HS-5 (cell line): ENCODE measurements at places on chromosomes 16 and 17.

DNA sequence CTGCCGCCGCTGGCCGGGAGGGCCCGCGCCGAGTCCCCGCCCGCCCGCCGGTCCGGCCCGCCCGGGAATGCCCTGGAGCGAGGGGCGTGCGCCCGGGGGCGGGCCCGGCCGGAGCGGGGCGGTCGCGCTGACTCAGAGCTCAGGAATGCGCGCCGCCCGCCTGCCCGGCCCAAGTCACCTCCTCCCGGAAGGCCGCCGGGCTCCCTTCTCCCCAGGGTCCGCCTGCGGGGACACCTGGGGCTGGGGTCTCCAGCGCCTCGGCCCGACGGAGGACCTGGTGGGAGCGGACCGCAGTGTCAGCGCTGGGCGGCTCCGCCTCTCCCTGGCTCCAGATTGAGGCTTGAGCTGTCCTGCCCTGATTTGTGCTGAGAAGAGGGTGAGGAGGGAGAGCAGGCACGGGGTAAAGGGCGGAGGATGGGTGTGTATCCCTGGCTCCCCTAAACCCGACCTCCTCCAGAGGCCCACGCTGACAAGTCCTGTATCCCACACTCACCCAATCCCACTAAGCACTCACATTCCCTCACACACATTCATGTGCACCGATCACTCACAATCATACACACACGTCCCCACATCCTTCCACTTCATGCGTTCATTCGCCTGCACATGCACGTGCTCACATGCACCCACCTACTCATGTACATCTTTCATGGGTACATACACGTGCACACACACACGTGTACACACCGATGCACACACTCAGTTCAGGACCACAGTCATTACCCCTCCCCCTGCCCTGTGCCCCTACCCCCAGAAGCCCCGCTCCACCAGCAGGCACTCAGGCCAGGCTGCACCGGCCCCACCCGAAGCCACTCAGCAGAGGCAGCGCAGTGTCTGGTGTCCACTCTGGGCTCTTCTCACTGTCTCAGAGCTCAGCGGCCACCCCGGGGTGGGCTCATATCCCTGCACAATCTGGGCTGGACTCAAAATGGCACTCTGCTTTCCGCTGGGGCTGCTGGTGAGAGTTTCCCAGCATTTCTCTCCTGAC lies at the start of gene RHBDF1:
Gene RHBDF1, minus strand, starts transcription at position 71 of the 988 bp plus-strand sequence. CDS start 7,616 bp downstream, outside the sequence.
- DNase-seq: no peak

- DNase-seq: no peak
These were observed 5.1 kb downstream of the GGA2 start for GRCh38 chr16:23505180-23505665.

DNA sequence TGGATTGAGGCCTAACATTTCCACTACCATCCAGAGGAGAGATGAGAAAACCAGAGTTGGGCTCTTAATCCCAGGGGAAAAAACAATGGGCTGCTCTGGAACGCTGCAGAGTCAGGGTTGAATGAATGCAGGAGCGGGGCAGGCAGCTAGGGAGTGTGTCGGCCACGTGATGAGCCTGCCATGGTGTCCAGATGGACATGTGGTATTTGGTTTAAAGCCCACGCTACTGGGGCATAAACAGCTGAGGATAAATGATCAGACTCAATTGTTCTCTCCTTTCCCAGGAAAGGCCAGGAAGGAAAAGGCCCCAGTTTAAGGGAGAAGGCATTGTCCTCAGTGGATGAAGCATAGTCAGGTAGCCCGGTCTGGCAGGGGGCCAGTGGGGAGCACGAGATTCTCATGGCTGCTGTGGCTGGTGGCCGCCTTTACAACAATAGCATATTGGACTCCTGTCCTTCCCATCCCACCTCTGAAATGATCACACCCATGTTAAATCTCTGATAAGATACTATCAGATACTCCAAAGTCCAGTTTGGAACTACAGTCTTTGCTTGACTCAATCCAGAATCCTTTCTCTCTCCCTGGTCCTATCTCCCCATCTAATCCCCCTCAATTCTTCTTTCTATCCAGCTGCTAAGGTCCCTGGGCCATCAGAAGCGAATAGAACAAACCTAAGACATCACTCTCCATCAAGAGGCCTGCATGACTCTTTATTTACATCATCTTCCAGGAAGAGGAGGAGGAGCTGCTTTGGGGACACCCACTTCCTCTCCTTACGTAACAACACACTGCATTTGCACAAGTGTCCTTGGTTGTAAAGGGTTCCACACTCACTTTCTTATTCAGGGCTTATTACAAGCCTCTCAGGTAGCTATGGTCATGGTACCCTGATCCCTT lies 20.4 kb downstream of the CA4 start:
- DNase-seq: no peak

- peak; percentile 40 for DNase-seq
These were observed 42.4 kb downstream of the AMFR start for GRCh38 chr16:56382901-56383355.

- DNase-seq: no peak
These were observed 5.1 kb upstream of the C17orf113 start for GRCh38 chr17:42055496-42055895.

DNA sequence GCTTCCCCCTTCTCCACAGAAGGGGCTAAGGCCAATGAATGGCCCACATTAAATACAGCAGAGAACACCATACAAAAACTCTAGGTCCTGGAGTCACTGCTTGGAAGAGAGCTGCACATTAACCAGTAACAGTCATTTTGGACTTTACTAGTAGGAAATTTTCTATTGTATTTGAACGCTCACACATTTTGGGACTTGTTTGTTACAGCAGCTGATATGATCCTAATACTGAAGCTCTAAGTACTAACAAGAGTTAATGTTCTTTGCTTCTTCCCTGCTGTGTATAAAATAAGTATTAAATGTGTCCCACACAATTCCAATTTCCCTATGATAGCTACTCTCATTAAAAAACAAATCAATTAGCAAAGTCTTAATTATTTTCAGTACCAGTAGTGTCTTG lies 148.3 kb upstream of the IRX3 start:
- DNase-seq: no peak

DNA sequence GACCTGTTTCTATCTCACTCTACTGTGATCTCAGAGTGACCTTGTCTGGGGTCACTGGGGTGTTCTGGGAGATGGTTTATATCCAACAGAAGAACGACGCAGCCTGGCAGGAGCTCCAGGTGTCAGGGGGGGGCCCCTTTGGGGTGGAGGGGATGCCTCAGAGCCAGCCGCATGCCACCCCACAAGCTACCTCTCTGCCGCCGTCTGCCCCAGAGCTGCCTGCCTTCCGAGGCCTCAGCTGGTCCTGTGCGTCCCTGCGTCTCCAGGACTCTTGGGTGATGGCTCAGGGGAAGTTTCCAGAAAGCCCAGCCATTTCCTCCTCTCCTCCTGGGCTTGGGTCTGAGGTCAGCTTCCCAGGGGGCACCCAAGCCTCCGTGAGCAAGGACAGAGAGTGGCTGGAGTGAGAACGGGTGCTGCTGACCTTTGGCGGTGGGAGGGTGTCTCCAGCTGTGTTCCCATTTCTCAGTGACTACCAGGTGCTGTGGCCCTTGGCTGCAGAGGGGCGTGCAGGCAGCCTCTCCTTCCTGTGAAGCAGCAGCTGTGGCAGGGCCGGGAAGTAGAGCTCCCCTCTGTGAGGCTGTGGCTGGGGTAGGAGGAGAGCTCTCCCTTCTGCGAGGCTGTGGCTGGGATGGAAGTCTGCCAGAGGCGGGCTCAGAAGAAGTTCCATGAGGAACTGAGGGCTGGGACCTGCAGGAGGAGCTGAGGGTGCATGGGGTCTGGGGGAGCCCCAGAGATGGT lies 19.8 kb downstream of the JPH3 start:
- DNase-seq: no peak

- DNase-seq: no peak
These were observed 3.4 kb downstream of the SGCA start for GRCh38 chr17:50169121-50169764.

DNA sequence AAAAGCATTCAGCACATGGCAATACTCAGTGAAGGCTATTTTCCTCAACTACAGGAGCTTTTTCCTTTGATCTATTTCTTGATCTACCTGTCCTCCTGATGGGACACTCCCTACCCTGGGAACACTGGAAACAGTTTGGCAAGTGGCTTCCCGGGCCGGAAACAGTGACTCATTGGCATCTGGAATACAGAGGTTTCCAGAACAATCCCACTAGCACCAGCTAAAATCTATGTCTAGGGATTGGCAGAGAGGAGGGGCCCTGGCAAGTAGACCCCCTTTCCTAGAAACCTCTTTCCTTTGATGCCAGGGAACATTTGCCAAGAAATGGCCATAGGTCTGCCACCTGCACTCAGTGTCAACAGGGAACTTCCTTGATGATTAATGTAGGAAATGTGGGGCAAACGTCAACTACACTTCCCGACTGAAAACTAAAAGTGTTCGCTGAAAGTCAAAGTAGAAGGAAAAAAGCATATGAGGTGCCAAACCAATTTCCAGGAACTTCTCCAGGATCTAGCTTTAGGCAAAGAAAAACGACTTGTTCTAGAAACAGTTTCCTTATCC lies 30.4 kb upstream of the FBXW10B start:
- DNase-seq: no peak

GRCh38 chr17:12814718-12815117 lies 25.4 kb downstream of the ARHGAP44 start:
- no peak for DNase-seq

DNA sequence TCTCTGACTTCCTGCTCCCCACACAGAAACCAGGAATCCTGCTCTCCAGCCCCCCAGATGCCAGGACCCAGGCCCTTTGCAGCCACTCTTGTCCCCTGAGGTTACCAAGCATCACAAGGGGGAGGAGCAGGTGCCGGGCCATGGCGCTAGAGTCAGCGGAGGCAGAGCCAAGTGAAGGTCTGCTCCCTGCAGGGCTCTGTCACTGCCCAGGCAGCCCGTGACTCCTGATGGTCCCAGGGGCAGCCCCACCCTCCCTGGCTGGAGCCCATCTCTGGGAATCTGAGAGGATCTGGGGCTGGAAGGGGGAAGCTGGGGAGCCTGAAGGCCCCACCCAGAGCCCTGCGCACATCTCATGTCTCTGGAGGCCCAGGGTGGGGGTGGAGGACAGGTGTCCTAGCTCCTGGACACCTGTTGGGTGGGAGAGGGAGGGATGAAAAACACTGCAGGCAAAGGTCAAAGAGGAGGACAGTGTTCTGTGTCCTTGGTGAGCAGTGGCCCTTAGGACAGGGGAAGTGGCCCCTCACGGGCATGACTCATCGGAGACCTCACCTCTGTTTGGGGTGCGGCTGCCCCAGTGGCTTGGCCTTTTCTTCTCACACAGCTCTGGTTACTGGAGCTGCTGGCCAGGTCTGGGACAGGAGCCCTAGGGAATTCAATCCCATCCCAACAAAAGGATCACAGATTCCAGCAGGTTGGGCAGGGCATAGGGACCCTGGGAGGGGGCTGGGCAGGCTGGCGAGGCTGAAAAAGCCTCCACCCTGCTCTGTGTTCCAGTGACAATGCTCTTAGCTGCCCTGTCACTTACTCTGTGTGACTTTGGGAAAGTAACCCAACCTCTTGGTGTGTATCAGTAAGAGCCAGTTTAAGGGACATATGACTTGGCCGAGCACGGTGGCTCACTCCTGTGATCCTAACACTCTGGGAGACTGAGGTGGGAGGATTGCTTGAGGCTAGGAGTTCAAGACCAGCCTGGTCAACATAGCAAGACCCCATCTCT lies at the start of gene PRSS36:
Gene PRSS36, minus strand, starts transcription at position 173 of the 997 bp plus-strand sequence. Its CDS starts 31 bp downstream, at position 142.
- DNase-seq: no peak

DNA sequence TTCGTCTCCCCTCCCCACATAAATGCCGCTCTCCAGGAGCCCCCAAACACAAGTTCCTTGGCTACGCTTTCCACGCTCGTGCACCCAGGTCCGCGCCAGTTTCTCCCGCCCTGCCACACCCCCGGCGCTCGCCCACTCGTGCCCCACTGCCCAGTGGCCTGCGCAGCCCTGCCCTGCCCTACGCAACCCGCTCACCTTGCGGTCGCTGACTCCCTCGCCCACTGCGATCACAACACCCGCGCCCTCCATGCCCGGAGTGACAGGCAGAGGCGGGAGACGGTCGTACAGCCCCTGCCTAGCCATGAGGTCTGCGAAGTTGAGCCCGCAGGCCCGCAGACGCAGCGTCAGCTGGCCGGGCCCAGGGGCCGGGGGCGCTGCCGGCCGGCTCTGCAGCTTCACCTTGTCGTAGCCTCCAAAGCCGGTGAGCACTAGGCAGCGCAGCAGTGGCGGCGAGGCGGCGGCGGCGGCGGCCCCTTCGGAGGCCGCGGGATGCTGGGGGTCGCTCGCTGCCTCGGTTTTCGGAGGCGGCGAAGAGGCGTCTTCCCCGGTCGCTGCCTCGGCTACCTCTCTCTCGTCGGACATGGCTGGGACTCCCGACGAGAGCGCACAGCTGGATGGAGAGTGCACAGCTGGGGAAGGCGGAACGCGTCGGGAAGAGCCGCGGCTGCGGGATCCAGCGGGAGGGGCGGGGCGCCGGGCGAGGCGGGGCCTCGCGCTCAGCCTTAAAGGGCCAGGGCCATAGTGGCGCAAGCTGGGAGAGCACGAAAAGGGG lies at the start of gene VAT1:
Gene VAT1, minus strand, starts transcription at position 645 of the 772 bp plus-strand sequence. Its CDS starts 63 bp downstream, at position 582.
- DNase-seq: no peak

- peak; percentile 75 for DNase-seq
These were observed 1.7 kb upstream of the RRAD start for GRCh38 chr16:66926961-66927436.

GRCh38 chr16:73172241-73172972 lies 124.5 kb upstream of the ZFHX3 start:
- DNase-seq: peak; percentile 85

- DNase-seq: no peak
These were observed 21.0 kb downstream of the COQ7 start for GRCh38 chr16:19088341-19088916.

GRCh38 chr16:62035115-62036092 lies 834 bp downstream of the CDH8 start:
- no peak for DNase-seq

DNA sequence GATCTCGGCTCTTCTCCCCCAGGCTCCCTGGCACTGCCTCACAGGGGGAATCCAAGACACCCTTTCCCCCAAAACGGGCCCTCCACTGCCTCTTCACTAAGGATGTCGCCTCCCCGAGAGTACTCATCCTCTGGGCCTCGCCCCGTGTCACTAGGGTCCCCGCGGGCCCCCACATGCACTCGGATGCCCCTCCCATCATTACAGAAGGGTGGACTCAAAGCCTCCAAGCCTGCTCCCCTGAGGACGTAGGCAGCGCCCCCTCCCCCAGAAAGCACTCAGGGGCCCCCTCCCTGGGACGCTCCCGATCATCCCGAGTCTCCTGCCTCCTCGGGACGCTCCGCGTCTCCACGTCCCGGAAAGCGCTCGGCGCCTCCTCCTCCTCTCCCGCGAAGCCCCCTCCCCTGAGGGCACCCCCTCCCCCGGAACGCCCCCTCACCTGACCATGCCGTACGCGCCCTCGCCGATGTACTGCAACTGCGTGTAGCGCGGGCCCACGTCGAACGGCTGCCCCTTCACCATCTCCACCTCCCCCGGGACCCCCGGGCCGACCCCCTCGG lies 338 bp downstream of the MAPK3 start:
- no peak for DNase-seq
